ENCODE measurements at places on chromosomes 2 and 18.

DNA sequence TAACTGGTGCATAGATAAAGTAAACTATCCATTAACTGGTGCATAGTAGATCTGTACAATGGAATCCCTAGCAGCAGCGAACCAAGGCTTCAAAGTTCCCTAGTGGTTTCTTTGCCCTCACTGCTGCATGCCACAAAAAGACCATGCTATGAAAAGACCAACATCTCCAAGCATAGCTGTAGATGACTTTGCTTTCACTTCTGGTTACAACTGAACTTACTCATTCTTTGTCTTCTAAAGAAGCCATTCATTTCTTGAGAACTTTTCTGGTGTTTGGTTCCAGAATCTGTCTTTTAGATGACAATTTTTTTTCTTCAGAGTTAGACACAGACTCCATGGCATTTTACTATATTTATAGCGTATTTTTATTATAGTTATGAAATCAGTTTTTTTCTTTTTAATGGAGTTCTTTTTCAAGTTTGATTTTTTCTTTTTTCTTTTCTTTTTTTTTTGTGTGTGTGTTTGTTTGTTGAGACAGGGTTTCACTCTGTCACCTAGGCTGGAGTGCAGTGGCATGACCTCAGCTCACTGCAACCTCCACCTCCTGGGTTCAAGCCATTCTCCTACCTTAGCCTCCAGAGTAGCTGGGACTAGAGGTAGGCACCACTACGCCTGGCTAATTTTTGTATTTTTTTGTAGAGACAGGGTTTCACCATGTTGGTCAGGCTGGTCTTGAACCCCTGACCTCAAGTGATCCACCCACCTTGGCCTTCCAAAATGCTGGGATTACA, 63.6 kb downstream of the SLC35F5 start:
- no peak for DNase-seq

- DNase-seq, result peak; percentile 37
Observed at GRCh38 chr2:3486047-3487027, 33.0 kb downstream of the ADI1 start.

DNA sequence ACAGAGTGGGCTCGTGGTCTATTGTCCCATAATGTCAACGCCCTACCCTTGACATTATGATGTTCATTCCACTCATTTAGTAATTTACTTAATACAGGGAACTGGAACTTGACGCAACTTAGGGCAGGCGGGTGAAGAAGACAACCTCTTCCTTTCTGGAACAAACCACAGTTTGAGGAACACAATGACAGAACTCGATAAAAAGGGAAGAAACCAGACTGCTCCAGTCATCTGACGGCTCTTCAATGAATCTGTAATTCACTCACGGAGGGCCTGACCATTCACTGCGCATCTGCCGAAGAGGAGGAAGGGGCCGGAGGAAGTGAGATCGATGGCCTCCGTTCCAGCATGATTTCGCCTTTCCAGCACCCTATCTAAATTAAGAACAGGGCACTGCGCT, 83.2 kb downstream of the BCL2 start:
- no peak for DNase-seq

DNA sequence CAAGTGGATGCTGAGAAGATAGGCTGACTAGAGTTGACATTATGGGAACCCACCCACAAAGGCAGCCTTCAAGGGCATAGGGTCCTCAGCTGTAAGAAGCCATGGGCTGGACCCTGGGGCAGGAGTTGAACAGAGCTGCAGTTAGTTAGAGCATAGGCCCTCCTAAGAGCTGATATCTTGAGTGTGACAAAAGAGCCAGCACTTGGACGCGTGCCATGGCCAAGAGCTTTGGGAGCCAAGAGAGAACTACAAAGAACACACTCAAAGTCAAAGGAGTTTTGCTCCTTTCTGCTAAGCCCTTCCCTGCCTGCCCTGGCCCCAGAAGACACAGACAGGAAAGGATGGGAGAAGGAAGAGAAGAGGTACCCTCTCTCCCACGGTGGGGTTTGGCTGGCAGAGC, 29.9 kb upstream of the AGAP1 start:
- no peak for DNase-seq

DNA sequence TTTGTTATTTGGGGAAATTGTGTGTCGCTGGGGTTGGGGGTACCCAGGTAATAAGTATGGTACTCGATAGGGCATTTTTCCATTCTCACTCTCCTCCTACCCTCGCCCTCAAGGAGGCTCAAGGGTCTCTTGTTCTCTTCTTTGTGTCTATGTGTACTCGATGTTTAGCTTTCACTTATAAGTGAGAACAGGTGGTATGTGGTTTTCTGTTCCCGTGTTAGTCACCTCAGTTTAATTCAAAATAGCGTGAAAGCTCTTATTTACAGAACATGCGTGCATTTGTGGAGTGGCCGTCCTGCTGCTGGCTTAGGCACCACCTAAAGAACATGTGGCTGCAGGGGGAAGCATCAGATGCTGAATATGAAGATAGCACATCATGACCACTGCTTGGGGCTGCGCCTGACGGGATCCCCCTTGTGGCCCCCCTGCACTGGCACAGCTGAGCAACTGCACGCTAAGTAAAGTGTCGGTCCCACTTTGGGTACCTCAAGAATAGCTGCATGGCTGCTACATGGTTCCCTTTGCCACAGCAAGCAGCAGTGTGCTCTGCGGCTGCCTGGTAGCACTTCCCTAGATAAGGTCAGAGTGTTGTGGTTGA, 569.0 kb downstream of the DCDC2C start:
- no peak for DNase-seq

DNA sequence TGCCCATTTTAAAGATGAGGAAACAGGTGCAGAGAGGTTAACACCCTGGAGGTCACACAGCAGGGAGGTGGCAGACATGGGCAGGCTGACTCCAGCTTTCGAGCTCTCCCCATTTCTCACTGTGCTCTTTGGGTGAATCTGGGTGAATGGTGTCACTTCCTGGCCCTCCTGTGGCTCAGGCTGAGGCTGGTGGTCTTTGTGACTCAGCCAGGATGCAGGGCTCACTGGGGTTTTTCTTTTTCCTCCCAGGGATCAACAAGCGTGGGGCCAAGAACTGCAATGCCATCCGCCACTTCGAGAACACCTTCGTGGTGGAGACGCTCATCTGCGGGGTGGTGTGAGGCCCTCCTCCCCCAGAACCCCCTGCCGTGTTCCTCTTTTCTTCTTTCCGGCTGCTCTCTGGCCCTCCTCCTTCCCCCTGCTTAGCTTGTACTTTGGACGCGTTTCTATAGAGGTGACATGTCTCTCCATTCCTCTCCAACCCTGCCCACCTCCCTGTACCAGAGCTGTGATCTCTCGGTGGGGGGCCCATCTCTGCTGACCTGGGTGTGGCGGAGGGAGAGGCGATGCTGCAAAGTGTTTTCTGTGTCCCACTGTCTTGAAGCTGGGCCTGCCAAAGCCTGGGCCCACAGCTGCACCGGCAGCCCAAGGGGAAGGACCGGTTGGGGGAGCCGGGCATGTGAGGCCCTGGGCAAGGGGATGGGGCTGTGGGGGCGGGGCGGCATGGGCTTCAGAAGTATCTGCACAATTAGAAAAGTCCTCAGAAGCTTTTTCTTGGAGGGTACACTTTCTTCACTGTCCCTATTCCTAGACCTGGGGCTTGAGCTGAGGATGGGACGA, 13.2 kb downstream of the ITM2C start:
- DNase-seq, result no peak

GRCh38 chr2:36478332-36478738, 119.6 kb downstream of the FEZ2 start:
- DNase-seq, result no peak

DNA sequence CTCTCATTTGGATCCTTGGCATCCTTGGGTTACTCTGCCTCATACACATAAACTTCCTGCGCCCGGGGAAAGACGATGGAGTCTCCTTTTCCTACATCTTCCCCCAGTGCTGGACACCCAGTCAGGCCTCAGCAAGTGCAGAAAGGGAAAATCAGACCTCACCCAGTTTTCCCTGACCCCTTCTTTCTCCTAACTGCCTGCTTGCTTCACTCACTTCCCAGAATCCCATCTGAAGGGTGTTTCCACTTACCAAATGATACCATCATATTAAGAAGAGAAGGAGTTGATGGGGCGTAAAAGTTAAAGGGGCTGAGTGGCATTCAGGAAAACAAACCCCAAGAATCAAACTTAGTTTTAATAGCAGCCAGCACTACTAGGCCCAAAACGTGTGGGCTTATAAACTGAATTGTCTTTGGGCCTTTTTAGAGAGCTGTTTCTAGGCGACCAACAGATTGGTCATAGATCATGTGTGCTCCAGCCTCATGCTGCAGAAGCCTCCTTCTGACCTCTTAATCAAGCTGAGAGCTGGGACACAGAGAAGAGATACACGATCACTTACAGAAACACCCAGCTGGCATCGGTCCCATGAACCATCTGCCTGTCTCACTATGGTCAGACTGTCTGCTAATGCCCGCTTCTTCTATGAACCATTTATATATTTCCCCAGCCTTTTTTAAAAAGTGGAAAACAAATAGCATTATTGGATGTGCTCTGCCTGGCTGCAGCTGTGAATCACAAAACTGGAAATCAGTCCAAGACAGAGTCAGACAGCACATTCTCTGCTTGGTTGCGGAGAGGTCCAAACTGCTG, 165.7 kb upstream of the SLC14A2 start:
- peak; percentile 59 for DNase-seq

- DNase-seq, result no peak
Observed at GRCh38 chr2:149729586-149729985, 142.0 kb upstream of the MMADHC start.

DNA sequence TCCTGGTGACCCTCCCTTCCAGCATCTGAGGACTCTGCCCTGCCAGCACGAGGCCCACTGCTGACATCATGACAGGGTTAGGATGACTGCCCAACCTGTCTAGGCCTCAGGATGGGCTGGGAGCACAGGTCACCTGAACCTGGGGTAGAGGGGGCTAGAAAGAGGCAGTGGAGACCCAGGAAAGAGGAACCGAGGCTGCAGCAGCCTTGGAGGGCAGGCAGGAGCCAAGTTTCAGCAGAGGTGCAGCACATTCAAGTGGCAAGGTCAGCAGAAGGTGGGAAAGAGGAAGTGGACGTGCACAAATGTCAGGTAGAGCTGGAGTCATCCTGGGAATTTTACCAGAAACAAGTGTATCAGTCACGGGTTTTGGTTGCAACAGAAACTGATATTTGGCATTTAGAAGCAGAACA, 13.6 kb upstream of the RAB10 start:
- DNase-seq, result no peak

DNA sequence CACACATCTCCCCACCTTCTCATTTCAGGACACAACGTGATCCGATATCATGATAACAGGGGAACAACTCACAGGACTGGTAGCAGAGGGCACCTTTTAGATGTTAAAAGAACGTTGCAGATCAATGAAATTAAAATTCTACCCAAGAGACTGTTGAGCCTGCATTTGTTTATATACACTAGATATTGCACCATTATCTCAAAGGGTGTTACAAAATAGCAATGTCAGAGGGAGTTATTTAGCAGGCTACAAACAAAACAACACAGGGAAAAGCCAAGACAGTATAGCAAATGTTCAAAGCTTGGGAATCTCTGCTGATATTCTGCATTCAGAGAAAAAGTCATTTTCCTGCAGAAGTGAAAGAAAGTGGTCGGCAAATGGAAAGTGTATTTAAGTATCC, 139.5 kb downstream of the MYO5B start:
- DNase-seq, result no peak
